ENCODE measurements at places on chromosomes 16 and 17.

DNA sequence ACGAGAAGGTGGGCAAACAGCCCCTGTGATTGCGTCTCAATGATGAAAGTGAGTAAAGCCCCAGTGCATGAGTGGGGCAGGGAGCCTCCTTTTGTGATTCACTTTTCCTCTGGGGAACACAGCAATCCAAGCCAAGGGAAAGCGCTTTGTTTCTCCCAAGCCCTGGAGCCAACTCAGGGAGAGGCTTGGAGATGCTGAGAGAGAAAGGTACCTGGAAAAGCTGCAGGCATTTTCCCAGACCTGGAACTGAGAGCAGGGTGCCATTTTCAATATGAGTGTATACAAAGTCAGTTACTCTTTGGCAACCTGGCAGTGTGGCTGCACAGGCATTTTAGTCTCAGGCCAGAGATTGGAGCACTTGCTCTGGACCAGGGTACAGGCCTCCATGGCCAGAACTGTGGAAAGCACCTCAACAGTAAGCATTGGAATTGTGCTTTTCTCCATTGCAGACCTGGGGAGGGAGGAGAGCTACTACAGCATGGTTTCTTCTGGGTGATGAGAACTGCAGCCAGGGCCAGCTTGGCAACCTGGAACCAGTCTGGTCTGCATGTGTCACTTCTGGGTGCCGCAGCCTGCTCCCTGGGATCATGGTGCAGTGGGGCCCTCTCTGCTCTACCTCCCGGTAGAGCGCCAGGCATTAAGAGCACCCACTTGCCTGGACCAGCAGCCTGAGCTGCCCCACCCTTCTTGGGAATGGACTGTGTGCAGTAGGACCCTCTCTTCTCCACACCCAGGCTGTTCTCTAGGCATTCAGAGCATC lies 89.0 kb upstream of the CDH5 start:
- DNase-seq = no peak

DNA sequence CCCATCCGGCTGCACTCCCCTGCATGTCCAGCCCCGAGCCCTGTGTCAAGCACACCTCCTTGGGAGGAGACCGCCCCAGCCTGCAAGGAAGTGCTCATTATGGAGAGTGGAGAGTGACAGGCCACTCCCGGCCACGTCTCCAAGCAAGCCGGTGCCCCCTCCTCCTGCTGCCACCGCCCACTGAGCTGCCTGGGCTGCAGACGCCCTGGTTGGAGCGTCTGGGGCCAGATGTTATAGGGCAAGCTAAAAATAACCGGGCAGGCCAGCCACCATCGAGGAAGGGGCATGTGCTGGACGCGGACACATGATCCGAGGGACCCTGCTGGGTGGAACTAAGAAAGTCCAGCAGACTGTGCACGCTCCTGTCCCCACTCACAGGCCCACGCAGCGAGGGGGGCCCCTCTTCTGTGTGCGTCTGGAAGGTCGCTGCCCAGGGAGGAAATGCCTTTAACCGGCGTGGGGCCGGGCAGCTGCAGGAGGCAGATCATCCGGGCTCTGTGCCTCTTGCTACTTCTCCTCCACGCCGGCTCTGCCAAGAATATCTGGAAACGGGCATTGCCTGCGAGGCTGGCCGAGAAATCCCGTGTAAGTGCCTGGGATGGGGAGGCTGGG lies at the start of gene WFDC1:
WFDC1 (plus strand) TSS at position 348 of the 612 bp plus-strand sequence; CDS start at position 442, 94 bp downstream.
- DNase-seq = no peak

- peak; percentile 28 for DNase-seq
Measured at GRCh38 chr17:42387661-42388380, 421 bp downstream of the STAT3 start.

DNA sequence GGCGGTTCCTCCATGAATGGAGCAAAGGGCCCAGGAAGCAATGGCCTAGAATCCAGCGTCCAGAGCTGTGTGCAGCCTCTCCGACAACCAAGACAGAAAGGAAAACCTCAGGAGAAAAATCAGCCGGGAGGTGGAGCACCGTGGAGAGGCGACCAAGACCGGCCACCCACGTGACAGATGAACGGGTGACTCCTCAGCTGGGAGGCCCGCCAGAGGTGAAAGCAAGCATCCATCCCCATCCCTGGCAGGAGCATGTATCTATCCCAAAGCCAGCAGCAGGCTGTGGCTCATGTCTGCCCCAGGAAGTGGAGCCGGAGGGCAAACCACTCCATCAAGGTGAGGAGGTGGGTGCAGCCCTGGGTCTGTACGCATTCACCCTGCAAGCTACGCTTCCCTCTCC lies 52.1 kb downstream of the FOXL1 start:
- DNase-seq = no peak

GRCh38 chr17:78995761-78996451 lies 13.7 kb downstream of the CANT1 start:
- no peak for DNase-seq

GRCh38 chr17:78362671-78363070 lies 2.8 kb upstream of the SOCS3 start:
- no peak for DNase-seq

All from SHP77 treated with DMSO at 0.1 percent for 48 hours (cell line).